ENCODE measurements at places on chromosomes 6 and 20.

GRCh38 chr6:123074616-123075015, 78.6 kb downstream of the CLVS2 start:
- DNase-seq, result no peak

- no peak for DNase-seq
Observed at GRCh38 chr6:1497761-1498105, 108.4 kb downstream of the FOXF2 start.

- DNase-seq, result no peak
Observed at GRCh38 chr6:117938311-117938995, 31.4 kb downstream of the SLC35F1 start.

DNA sequence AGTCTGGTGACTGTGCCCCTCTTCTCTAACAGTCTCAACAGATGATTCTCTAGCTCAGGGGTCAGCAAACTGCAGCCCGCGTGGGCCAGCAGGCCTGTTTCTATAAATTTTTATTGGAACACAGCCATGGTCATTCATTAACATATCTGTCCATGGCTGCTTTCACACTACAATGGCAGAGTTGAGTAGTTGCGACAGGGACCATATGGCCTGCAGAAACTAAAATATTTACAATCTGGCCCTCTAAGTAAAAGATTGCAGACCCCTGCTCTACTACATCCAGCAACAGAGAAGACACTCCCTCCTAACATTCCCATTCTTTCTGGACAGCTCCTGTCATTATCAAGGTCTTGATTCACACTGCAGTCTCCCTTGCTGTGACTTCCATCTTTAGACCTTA, 45.2 kb downstream of the PLAGL2 start:
- no peak for DNase-seq

GRCh38 chr6:52724042-52724405, 39.3 kb downstream of the GSTA2 start:
- peak; percentile 35 for DNase-seq

DNA sequence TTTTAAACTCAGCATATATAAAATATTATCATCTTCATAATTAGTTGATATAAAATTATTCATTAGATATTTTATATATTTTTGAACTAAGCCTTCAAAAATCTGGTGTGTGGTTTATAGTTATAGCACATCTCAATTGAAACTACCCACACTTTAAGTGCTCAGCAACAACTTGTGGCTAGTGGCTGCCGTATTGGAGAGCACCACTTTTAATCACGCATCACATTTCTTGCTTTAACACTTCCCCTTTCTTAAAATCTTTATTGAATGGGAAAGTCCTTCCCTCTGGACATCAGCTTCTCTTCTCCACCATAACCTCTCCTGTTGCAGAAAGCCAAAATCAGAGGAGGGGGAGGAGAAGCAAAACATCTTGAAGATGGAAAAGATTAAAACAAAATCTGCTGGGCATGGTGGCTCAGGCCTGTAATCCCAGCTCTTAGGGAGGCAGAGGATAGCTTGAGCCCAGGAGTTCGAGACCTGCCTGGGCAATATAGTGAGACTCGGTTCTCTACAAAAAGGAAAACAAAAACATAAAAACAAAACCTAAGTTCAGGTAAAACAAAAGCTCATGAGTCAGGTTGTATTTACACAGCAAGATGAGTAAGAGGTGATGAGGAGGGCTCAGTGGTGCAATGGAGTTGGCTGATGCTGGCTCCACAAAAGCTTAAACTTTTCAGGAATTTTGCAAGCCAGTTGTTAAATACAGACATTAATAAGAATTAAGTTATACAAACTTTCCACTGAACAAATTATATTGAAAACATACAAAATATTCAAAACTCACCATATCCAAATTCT, 237.0 kb upstream of the SUPT3H start:
- DNase-seq, result no peak

- no peak for DNase-seq
Observed at GRCh38 chr6:118220429-118221128, 313.5 kb downstream of the SLC35F1 start.

DNA sequence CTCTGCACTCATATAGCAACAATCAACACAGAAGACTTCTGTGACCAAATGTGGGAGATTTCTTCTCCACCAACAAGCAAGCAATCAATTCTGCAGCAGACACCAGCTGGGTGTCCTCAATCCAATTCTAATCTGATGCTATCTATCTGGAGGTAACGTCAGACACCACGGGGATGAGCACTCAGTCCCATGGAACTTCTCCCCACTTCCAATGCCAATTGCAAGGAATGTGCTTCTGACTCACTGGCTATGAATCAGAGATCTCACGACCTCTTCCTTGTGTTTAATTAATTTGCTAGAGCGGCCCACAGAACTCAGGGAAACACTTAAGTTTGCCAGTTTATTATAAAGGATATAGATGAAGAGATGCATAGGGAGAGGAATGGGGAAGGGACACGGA, 103.5 kb upstream of the SIRPG start:
- peak; percentile 59 for DNase-seq

GRCh38 chr20:47097691-47098622, 203.3 kb downstream of the EYA2 start:
- no peak for DNase-seq

GRCh38 chr6:5174756-5175549, 85.8 kb downstream of the LYRM4 start:
- no peak for DNase-seq

DNA sequence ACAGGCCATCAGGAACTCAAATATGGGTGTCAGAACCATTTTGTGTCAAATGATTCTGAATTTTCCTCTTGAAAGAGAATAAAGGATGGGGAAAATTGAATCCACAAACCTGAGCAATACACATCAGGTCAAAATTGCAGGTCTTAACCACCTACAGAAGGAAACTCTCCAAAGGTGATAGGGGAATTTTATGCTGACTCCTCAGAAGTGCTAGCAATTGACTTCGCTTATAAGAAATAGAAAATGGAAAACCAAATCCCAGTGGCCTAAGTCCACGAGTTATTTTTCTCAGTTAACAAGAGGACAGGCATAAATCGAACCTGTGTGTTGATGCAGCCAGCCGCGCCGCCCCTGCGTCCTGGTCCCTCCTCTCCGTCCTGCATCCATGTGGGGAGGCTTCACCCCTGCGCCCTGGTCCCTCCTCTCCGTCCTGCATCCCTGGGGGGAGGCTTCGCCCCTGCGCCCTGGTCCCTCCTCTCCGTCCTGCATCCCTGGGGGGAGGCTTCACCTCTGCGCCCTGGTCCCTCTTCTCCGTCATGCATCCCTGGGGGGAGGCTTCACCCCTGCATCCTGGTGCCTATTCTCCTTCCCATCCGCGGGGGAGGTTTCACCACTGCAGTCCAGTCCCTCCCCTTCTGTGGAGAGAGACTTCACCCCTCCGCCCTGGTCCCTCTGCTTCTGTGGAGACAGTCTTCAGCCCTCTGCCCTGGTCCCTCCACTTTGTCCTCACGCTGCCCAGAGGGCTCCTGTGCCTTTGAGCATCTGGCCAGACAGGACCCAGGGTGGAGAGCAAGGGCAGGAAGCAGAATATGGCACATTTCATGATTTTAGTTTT, 230.3 kb downstream of the SMOC2 start:
- no peak for DNase-seq

GRCh38 chr6:72246926-72247325, 360.6 kb downstream of the RIMS1 start:
- DNase-seq, result no peak

DNA sequence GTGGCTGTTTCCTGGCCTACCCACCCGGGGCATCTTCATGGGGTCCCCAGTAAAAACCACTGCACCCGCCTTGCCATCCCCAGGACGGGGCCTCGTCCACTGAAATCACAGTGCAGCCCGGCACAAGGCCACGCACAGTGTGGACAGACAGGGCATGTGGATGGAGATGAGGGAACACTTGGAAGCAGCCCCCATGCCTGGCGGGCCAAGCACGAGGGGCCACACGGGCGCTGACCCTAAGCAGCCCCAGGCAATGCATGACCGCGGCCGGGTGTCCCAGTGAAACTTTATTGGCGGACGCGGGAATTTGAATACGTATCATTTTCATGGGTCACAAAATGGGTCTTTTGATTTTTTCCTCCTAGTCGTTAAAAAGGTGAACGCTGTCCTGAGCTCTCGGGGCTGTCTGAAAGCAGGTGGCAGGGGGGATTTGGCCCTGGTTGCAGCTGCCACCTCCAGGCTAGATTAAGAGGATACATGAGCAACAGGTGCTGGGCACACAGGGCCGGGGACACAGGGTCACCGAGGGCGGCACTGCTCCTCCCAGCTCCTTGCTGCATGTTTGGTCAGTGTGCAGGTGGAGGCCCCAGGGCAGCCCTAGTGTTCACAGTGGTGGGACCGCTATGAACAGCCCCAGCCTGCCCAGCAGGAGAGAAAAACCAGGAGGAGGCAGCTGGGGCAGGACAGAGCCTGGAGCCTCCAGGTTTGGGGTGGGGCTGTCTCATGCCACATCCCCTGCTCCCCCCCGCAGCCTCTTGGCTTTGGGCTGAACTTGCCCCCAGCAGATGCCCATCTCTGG, 74.9 kb upstream of the SLCO4A1 start:
- DNase-seq, result no peak

- DNase-seq, result no peak
Observed at GRCh38 chr6:25035174-25035511, 99.4 kb upstream of the RIPOR2 start.

- no peak for DNase-seq
Observed at GRCh38 chr6:119303164-119303887, 46.2 kb downstream of the MAN1A1 start.

DNA sequence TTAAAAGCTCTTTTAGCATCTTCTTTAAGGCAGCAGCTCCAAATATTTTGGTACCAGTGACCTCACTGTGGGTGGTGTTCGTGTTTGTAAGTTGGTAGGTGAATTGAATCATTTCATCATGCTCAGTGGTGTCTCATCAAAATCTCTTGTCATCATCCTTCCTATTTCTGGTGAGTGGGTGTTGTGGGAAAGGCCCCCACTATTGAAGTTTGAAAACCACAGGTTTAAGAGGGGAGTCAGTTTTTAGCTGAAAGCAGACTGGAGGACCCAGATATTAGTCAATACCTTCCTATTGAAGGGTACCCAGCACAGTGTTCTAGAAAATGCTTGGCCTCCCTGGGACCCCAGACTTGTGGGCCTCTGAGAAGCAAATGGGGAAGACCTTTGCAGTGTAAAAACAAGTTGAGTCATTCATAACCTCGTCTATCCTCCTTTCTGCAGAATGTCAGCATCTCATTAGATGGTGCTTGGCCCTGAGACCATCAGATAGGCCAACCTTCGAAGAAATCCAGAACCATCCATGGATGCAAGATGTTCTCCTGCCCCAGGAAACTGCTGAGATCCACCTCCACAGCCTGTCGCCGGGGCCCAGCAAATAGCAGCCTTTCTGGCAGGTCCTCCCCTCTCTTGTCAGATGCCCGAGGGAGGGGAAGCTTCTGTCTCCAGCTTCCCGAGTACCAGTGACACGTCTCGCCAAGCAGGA, 3.7 kb downstream of the PIM1 start:
- no peak for DNase-seq

GRCh38 chr6:12150812-12151432, 138.8 kb downstream of the HIVEP1 start:
- DNase-seq, result no peak

- DNase-seq, result no peak
Observed at GRCh38 chr6:72132851-72133250, 246.5 kb downstream of the RIMS1 start.

DNA sequence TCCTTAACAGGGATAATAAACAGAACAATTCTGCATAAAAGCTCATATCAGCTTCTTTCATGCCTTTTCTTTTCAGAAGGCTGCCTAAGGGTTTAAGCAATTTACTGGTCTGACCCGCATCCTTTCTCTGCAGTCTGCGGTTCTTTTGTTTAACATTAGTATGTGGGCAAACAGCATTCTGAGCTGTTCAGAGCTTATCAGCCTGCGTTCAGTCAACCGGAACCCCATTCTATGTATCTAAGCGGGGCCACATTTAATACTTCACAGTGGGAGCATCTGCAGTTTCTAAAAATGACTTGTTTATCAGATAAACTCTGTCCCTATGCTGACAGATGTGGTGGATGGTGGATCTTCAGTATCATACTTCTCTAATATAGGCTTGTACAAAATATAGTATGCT, 758.9 kb upstream of the MMS22L start:
- no peak for DNase-seq

- DNase-seq, result no peak
Observed at GRCh38 chr6:148693882-148694484, 52.8 kb upstream of the UST start.

- DNase-seq, result no peak
Observed at GRCh38 chr6:24911796-24912382, 23.9 kb downstream of the RIPOR2 start.

DNA sequence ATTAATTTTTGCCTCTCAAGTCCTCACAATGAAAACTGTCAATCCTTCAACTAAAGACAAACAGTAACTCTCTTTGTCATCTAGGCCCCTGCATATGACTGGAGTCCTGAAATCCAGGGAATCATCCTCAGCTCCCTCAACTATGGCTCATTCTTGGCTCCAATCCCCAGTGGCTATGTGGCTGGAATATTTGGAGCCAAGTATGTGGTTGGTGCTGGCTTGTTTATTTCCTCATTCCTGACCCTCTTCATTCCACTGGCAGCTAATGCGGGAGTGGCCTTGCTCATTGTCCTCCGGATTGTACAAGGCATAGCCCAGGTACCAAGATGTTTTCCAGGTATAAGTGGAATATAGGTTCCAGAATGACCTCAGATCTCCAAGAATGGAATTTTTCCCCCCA, 15.4 kb downstream of the SLC17A4 start:
- DNase-seq, result no peak

GRCh38 chr6:148790817-148791216, 44.0 kb downstream of the UST start:
- DNase-seq, result no peak

DNA sequence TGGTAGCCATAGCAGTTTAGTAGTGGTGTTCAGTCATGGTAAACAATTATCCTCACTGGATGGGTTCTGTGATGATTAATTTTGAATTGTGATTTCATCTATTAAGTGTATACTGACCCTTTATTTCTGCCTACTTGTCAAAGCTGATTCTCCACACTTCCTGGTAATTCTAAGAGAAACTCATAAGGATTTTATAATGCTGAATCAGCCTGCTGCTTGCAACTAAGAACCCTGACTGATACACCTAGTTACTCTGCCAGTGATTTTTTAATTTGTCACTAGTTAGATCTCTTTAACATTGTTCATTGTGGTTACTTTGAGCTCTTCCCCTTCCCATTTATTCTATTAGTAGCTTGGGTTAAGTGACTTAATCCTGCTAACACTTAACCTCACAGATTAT, 8.6 kb downstream of the CDC40 start:
- DNase-seq, result no peak

DNA sequence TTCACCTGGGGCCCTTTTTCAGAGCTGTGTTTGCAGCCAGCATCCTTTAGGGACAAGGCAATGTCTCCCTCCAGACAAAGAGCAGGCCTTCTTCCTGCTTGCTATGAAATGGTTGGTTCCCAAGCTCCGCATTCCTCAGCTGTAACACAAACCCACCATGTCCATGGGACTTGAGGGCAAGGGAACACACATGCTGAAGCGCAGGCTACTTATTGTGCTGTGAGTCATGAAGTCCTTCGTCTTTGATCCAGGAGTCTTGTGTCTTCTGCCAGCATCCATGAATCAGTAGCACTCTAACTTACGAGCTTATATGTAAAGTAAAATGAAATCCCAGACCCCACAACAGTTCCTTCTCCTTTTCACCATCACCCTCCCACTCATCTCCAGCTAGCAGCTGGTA, 59.0 kb downstream of the ANKRD60 start:
- DNase-seq, result peak; percentile 42

GRCh38 chr6:119027465-119027864, 51.0 kb downstream of the FAM184A start:
- no peak for DNase-seq

Measured in AG08396 (cell line).